ENCODE measurements at places on chromosomes 5 and 9.

DNA sequence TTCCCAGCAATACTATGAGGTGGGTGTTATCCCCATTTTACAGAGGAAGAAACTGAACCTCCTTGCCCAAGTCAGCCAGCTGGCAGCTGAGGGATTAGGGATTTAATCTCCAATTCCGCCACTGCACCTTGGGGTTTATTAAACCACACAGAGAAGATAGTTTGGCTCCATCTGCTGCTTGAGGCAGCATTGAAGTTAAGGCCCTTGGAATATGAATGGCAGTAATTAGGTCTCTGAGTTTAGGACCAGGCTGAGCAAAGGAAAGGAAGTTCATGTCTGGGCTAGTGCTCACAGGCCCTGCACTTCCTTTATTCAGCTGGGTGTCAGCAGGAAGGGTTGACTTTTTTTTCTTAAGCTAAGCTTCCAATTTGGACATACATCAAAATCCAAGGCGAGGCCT is 86.9 kb upstream of the GDNF start:
- DNase-seq, result no peak

GRCh38 chr5:40578501-40579451 is 100.9 kb upstream of the PTGER4 start:
- no peak for DNase-seq

GRCh38 chr5:35436400-35437057 is 181.1 kb upstream of the SPEF2 start:
- DNase-seq, result no peak

DNA sequence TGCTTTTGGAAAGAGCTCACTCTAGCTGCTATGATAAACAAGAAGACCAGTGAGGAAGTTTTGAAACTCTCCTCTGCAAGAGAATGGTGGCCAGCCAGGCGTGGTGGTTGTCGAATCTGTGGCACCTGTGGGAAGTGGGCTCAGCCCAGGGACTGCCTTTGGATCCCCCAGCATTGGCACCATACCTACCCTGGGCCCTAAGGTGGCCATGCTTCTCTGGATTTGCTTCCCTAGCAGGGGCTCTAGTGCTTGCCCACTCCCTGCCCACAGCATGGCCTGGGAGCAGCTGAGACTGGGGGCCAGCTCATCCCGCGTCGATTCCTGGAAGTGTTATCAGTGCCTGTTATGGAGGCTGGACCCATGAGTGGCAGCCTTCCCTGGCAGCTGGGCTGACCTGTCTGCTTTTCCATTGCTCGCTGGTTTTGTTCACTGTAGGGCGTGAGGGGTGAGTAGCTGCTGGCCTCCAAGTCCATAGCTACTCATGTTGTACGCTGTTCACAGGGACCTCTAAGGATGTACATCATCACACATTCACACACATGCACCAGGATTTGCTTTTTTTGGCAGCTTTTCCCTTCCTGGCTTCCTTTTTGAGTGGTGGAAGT is 2.3 kb downstream of the SLC22A4 start:
- peak; percentile 45 for DNase-seq

- DNase-seq, result no peak
Observed at GRCh38 chr9:85038061-85038460, 368.5 kb downstream of the NTRK2 start.

DNA sequence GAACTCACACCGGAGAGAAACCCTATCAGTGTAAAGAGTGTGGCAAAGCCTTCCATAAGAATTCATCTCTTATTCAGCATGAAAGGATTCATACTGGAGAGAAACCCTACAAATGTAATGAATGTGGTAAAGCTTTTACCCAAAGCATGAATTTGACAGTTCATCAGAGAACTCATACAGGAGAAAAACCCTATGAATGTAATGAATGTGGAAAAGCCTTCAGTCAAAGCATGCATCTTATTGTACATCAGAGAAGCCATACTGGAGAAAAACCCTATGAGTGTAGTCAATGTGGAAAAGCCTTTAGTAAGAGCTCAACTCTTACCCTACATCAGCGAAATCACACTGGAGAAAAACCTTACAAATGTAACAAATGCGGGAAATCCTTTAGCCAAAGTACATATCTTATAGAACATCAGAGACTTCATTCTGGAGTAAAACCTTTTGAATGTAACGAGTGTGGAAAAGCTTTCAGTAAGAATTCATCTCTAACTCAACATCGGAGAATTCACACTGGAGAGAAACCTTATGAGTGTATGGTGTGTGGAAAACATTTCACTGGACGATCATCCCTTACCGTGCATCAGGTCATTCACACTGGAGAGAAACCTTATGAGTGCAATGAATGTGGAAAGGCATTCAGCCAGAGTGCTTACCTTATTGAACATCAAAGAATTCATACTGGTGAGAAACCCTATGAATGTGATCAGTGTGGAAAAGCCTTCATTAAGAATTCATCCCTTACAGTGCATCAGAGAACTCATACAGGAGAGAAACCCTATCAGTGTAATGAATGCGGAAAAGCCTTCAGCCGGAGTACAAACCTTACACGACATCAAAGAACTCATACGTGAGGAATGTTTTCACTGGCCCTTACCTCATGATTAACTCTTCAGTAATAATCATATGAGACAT is 8.9 kb upstream of the ZNF454 start:
- no peak for DNase-seq

DNA sequence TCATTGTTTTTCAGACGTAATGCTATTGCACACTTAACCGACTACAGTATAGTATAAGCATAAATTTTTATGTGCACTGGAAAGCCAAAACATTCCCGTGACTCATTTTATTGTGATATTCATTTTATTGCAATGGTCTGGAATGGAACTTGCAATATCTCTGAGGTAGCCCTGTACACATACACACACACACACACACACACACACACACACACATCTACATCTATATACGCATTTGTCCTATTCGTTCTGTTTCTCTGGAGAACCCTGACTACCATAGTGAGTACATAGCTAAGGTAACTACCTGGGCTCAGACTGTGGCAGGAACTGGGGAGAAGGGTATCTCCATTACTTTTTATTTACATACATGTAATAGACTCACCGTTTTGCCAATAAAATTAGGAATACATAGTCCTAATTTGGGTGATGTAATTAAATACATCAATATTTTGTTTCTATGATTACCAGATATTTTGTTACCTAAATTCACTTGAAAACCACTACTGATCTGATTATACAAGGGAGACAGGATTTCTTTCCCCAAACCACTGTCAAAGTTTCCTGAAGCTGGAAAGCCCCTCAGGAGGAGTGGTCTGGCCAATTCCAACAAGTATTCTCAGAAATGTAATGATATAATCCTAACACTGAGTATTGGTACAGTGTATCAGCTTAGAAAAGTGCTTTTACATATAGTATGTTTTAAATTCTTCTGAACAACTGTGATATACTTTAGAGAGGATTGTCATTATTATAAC is 74.0 kb upstream of the PLPP1 start:
- DNase-seq, result no peak

DNA sequence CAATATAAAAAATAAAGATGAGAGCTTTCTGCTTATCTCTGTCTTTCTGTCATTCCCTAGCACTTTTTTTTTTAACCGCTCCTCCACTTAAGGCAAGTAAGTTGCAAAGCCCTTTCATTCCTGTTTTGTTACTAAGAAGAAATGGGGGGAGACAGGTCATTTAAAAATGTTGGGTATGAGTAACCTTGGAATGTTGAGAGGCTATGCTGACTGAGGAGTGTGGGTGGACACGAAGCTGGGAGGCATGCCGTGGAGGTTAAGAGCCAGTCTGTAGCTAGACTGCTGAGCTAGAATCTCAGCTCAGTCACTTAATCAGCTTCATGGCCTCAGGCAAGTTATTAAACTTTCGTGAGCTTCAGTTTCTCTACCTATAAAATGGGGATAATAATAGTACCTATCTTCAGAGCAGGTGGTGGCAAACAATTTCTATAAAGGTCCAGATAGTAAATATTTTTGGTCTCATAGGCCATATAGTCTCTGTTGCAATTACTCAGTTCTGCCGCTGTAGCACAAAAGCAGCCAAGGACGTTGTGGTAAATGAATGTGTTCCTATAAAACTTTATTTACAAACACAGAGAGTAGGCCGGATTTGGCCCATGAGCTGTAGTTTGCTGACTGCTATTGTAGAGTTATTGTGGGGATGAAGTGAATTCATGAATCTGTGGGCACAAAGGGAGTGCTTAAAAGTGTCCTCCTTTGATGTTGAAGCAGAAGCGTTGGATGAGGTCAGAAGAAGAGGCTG is 220.0 kb downstream of the GABBR2 start:
- DNase-seq, result no peak

- no peak for DNase-seq
Observed at GRCh38 chr9:82495884-82496777, 507.6 kb downstream of the SPATA31D1 start.

GRCh38 chr9:128118472-128118857 is 9.1 kb downstream of the PTGES2 start:
- no peak for DNase-seq

GRCh38 chr9:121369595-121370265 is at the start of gene STOM:
STOM (minus strand) TSS chr9:121370250; CDS start chr9:121370187, 63 bp downstream.
- DNase-seq, result peak; percentile 53

DNA sequence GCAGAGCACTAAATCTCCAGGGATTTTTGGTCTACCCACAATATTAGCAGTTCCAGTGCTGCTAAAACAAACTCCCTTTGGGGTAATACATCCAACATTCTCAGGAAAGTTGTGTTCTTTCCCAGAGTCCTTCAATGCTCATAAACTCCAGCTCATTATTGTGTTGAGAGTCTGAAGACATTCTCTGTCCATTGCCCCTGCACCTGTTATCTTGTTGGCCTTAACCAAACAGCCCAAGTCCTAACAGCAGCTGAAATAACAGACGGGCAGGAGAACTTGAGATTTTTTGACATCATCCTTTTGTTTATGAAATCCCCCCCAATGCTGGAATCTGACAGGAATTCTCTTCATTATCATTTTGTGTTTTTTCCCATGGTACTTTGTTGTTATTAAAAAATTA is 110.8 kb downstream of the PAPPA start:
- DNase-seq, result no peak

- no peak for DNase-seq
Observed at GRCh38 chr9:8651070-8651845, 851.7 kb upstream of the DMAC1 start.

- DNase-seq, result no peak
Observed at GRCh38 chr5:136090319-136090718, 42.3 kb upstream of the SMAD5 start.

- DNase-seq, result no peak
Observed at GRCh38 chr5:127280491-127281220, 9.9 kb upstream of the MEGF10 start.

DNA sequence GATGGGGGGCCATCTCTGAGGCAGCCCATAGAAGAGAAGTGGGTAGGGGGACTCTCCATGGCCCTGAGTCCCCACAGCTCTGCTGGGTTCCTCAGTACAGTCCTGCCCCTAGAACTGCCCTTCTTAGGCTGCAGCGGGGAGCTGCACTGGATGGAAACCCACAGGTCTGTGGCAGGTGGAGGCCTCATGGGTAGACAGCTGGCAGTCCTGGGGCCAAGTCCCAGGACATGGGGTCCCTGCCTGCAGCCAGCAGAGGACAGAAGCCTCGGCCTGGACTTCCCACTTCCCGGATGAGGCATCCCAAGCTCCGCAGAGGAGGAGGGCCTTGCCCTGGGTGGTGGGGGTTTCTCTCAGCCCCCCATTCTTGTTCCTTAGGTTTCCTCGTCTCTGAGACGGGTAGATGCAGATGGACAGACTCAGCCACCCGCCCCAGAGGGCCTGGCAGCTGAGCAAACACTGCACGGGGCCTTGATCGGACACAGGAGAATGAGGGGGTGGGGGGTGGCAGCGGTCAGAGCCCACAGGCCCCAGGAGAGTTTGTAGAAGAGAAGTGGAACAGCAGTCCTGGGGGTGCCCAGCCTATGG is 153.8 kb downstream of the C9orf50 start:
- no peak for DNase-seq

GRCh38 chr5:141369994-141370848 is at the start of gene PCDHGB3:
PCDHGB3 (plus strand) TSS chr5:141370242; CDS start chr5:141370395, 153 bp downstream.
- no peak for DNase-seq

DNA sequence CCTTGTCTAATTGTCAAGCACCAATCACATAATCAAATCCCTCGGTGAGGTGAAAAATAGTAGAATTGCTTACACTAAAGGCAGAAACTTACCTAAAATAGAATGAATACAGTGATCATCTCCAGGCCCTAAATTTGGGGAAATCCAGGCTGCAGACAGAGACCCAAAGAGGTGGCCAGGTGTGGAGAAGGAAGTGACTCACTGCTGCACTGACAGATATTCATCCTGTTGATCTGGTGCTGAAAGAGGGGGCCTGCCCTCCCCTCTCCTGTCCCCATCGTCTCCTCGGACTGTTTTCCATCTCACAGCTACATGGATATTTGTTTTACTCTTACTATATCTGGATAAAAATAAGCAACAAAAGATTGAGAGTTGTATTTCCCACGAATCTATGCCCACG is 15.9 kb downstream of the OR2Y1 start:
- DNase-seq, result no peak

GRCh38 chr5:109249126-109249525 is 160.6 kb downstream of the PJA2 start:
- DNase-seq, result no peak

- no peak for DNase-seq
Observed at GRCh38 chr5:115241881-115242642, 20.6 kb downstream of the PGGT1B start.

DNA sequence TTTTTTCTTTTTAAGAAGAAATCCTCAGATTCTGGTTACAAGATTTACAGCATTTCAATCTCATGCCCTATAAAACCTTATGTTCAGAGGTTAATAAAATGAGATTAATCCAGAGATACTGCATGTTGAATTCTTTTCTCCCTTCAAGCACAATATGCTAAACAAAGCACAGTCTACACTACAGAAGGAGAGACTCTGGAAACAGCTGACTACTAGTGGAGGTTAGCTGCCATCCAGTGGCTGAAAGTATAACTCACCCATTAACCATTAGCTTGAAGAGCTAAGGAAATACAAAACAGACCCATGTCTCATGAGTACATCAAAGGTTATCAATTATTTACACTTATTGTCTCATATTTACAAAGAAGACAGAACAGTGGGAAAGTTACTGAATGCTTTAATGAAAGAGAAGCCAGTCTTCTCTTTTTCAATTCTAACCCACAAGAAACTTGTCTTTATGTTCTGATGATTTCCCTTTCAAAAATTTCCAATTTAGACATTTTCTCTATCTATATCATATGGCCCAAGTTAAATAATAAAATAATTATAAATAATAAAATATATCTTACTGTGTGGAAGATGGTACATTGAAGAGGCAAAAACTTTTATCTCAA is 12.7 kb upstream of the DNAH5 start:
- DNase-seq, result no peak

DNA sequence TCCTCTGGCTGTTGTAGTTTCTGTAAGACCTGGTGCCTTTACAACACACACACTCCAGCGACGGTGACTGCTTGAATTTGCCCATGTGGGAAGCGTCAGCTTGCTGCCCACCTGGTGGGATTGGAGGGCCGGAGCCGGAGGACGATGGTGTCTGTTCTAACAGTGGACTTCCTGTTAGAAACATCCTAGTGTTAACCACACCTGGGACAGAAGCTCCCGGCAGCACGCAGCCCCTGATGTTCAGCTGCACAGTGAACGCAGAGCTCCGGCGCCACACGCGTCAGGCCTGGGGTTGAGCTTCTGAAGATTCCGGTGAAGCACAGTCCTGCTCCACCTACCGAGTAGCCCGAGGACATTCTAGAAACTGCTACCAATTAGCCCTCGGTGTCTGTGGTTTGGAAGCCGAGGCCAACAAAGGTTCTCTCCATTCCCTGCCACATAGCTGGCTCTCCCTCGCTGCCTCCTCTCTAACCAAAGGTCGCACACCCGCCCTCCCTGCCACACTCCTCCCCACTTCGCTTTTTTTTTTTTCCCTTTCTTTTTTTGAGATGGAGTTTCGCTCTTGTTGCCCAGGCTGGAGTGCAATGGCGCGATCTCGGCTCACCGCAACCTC is 14.4 kb downstream of the PMPCA start:
- no peak for DNase-seq
